ENCODE measurements at places on chromosomes 13 and 19. TPM values are rescaled to one million over a fixed set of nuclear protein-coding genes. Genes with fewer than 3 reads are reported as not detected.
A peak's percentile ranks its signal among the peaks of the same experiment; 100 is the strongest.

- DNase-seq, result no peak
These were observed 61.3 kb downstream of the MYO16 start for GRCh38 chr13:108690726-108691125.

DNA sequence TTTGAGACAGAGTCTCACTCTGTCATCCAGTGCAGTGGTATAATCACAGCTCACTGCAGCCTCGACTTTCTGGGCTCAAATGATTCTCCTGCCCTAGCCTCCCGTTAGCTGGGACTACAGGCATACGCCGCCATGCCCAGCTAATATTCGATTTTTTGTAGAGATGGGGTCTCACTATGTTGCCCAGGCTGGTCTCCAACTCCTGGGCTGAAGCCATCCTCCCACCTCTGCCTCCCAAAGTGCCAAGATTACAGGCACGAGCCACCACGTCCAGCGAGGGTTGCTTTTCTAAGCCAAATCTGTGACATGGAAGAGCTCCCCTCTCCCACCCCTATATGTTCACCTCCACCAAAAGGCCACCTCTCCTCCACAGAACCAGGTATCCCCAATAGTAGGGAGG is 10.9 kb upstream of the ATF5 start:
- no peak for DNase-seq

DNA sequence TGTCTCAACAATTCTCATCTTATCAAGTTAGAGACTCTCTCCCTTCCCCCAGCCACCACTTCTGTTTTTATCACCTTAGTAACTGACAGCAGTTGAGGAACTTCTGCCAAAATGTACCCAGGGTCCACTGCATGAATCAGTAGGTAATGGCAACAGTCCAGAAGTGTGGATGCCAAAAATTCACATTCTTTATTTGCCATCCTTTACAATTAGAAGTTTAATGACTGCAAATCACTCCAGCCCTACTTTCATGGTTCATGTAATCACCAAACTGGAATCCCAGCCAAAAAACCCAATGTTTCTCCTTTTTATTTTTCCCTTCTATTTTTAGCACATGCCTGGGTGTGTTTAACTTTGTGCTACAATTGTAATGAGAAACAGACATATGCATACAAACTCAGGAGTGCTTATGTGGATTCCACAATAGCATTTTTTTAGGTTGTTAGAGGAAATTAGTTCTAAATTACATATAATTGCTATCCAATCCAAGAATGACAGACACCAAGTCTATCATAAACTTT is 243.5 kb downstream of the RGCC start:
- DNase-seq, result no peak

DNA sequence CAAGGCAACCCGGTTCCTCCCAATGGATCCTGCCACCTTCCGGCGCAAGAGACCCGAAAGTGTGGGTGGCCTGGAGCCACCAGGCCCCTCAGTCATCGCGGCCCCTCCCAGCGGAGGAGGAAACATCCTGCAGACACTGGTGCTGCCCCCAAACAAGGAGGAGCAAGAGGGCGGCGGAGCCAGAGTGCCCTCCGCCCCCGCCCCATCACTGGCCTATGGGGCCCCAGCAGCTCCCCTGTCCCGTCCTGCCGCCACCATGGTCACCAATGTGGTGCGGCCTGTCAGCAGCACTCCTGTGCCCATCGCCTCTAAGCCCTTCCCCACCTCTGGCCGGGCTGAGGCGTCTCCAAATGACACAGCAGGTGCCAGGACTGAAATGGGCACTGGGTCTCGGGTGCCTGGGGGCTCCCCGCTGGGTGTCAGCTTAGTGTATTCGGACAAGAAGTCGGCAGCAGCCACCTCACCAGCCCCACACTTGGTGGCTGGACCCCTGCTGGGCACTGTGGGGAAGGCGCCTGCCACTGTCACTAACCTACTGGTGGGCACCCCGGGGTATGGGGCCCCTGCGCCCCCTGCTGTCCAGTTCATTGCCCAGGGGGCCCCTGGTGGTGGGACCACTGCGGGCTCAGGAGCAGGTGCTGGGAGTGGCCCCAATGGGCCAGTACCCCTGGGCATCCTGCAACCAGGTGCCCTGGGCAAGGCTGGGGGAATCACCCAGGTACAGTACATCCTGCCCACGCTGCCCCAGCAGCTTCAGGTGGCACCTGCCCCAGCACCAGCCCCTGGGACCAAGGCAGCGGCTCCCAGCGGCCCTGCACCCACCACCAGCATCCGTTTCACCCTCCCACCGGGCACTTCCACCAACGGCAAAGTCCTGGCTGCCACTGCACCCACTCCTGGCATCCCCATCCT is 11.2 kb upstream of the PRR19 start:
- no peak for DNase-seq

DNA sequence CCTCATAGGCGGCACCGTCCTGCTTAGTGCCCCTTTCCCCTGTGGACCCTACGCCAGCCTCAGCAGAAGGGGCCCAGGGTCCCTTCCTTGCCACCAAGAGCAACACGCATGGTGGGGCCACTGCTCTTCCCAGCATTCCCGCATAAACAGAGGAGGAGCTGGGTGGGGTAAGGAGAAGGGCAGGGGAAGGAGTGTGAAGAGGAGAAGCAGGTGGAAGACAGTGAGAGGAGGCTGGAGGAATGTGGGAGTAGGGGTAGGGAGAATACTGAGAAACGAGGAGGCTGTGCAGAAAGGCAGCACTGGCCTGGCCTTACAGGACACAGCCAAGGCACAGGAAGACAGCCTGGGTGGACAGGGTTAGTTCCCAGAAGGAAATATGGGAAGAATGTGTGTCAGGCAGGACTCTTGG is 43.9 kb downstream of the ZNF331 start:
- no peak for DNase-seq

- no peak for DNase-seq
These were observed 106.7 kb upstream of the SOX1 start for GRCh38 chr13:111960152-111960772.

Gene CRX
- not detected for total RNA-seq

GRCh38 chr19:12769689-12770088 is 5.7 kb downstream of the HOOK2 start:
- DNase-seq, result no peak

GRCh38 chr13:99446242-99446641 is 55.0 kb upstream of the TM9SF2 start:
- DNase-seq, result no peak

DNA sequence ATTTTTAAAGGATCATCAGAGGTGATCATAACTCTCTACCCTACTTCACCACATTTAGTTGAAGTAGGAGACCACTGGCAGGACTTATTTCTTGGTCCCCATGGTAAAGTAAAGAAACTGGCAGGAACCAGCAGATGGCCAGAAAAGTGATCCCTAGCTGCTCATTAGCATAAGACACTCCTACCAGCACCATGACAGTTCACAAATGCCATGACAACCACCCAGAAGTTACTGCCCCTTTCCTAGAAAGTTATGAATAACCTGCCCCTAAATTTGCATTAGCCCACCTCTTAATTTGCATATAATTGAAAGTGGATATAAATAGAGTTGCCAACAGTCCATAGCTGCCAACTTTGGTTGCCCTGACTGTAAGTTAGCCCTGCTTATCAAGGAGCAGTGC is 18.4 kb upstream of the RUBCNL start:
- no peak for DNase-seq

GRCh38 chr13:35046587-35046986 is 104.5 kb downstream of the NBEA start:
- no peak for DNase-seq

DNA sequence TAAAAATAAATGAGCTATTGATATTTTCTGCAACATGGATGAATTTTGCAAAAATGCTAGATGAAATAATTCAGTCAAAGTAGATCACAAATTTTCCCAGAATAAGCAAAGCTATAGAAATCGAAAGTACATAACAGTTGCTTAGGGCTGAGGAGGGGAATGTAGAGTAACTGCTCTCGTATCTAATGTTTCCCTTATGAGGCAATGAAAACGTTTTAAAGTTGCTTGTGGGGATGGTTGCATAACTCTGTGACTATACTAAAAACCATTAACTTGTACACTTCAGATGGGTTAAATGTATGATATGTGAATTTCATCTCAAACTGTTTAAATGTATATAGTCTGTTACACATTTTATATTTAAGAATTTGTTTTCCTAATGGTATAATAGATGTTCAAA is 231.7 kb downstream of the GGACT start:
- DNase-seq, result no peak

GRCh38 chr19:3097442-3097871 is 3.3 kb downstream of the GNA11 start:
- no peak for DNase-seq

DNA sequence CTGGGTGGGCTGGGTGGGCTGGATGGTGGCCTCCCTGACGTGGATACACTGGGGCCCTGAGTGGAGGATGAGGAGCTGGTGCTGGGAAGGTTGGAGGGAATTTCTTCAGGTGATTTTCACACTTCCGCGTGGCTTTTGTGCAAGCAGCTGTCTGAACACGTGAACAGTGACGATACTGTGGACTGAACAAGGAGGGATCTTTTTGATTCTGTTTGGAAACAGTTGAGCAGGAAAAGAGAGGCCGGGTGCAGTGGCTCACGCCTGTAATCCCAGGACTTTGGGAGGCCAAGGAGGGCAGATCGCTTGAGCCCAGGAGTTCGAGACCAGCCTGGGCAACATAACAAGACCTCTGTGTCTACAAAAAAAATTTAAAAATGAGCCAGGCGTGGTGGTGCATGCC is 9.1 kb upstream of the GTF2F1 start:
- no peak for DNase-seq

DNA sequence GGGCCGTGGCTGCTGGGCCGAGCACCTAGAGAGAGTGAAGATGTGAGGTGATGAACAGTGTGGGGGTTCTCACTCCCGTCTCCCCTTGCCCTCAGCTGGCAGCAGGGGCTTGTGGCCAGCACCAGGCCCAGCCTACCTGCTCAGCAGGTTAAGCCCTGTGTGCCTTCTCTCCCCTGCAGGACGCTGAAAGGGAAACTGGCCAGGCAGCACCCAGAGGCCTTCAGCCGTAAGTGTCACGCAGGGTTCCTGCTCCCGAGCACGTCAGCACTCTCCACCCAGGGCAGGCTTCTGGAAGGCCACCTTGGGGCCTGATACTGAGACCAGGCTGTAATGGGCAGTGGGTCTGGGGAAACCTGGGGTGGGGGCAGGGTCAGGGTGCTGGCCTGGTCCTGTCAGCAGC is 4.7 kb upstream of the UBA52 start:
- no peak for DNase-seq

GRCh38 chr19:45423033-45423588 is 606 bp downstream of the ERCC1 start:
- peak; percentile 92 for DNase-seq

Gene ZNF460
- total RNA-seq, result 57.6 TPM

- DNase-seq, result no peak
These were observed 4.7 kb upstream of the KBTBD7 start for GRCh38 chr13:41199079-41199478.

DNA sequence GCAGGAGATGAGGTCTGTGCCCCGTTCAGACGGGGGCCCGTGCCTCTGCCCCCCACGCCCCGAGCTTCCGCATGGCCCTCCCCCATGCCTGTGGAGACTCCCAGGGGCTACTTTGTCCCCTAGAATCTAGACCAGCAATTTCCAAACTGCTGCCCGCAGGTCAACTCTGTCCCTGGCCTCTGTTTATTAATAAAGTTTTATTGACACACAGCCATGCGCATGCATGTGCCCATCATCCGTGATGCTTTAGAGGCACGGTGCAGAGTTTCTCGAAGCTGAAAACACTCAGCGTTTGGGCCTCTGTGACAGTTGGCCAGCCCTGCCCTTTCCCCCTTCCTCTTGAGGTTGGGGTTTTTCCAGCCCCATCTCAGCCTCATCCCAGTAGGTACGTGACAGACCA is 140.0 kb downstream of the KDM4B start:
- DNase-seq, result no peak

DNA sequence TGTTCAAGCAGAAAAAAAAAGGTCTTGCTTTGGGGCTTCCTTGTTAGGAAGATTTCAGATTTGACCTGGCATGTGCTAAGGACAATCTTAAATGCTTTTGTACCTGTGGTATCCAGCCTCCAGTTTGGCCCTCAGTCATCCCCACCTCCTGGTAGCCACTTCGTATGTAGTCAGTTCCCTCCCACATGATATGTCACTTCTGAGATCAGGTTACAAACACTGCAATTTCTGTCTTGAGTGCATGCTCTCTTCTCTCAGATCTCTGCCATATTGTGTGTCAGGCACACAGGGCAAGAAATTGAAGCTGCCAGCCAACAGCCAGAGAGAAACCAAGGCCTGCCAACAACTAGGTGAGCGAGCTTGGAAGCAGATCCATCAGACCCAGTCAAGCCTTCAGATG is 60.3 kb upstream of the STARD13 start:
- DNase-seq, result no peak

Gene IGFL2
- 7.2 TPM for total RNA-seq

GRCh38 chr13:87094646-87095045 is 576.5 kb upstream of the SLITRK5 start:
- DNase-seq, result no peak

Gene SIGLEC9
- total RNA-seq, result 2.0 TPM

- DNase-seq, result peak; percentile 26
These were observed at the start of gene ZNF587B for GRCh38 chr19:57830071-57830602. Gene ZNF587B (plus strand): TSS chr19:57830299. CDS start chr19:57830529, 230 bp downstream.

GRCh38 chr19:50646074-50646807 is 3.0 kb upstream of the C19orf81 start:
- DNase-seq, result no peak

DNA sequence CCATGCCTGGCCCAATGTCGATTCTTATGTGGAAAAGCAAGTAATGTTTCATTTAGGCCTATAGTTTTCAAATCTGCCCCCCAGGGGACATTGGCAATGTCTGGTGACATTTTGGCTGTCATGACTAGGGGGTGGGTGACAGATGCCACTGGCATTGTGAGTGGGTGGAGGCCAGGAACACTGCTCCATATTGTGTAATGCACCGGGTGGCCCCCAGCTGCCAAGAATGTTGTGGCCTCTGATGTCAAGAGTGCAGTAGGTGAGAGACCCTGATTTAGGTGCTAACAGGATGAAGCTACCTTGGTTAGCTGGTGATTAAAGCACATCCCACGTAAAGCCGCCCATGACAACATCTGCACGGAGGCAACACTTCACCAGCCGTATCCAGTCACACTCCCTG is 10.8 kb downstream of the C19orf44 start:
- DNase-seq, result no peak

GRCh38 chr13:89565476-89566100 is 1781.9 kb upstream of the MIR17HG start:
- DNase-seq, result no peak

GRCh38 chr19:49362048-49362928 is at the start of gene TEAD2:
Gene TEAD2 (minus strand): TSS chr19:49362416. CDS start chr19:49360075, 2,341 bp downstream.
- peak; percentile 95 for DNase-seq

Gene VSTM2B
- not detected for total RNA-seq

DNA sequence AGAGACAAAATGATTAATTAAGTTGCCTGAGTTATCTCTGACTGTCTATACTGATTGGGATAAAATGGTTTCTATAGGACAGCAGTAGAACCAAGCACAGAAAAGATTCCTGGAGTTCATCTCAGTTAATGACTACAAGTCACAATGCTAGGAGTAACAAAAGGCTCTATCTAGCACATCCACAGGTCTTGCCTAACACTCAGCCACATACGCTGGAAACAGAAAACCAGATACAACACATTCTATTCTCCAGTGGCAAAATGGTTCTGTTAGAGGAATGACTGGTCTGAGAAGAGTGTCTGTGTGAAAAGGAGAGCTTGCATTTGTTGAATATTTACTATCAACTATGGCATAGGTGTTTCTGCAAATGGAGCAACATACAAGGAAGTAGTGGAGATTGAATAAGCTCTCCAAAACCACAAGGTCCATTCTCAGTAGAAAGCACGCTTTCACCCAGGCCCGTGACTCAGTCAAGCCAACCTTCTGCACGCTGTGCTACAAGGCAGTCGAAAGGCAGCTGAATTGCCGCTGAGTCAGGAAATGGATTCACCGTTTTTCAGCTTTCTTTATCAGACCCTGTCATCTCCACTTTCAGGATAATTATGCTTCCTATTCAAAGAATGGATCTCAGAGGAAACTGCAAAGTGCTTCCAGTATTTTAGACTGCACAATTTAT is 761.5 kb downstream of the EFNB2 start:
- no peak for DNase-seq

Gene ANKLE1
- 0.07 TPM for total RNA-seq
